Right lung (tissue), 10 donors: ENCODE measurements at places on chromosomes 3 and 15. TPM values are rescaled to one million over a fixed set of nuclear protein-coding genes. Genes with fewer than 3 reads are reported as not detected.
A peak's percentile ranks its signal among the peaks of the same experiment; 100 is the strongest.

GRCh38 chr3:168498194-168498593 lies 402.5 kb upstream of the GOLIM4 start:
- no peak for DNase-seq

IL5RA gene
- 3.3 TPM for polyA plus RNA-seq

GRCh38 chr15:72242775-72243370 lies 11.9 kb upstream of the PKM start:
- no peak for DNase-seq

DNA sequence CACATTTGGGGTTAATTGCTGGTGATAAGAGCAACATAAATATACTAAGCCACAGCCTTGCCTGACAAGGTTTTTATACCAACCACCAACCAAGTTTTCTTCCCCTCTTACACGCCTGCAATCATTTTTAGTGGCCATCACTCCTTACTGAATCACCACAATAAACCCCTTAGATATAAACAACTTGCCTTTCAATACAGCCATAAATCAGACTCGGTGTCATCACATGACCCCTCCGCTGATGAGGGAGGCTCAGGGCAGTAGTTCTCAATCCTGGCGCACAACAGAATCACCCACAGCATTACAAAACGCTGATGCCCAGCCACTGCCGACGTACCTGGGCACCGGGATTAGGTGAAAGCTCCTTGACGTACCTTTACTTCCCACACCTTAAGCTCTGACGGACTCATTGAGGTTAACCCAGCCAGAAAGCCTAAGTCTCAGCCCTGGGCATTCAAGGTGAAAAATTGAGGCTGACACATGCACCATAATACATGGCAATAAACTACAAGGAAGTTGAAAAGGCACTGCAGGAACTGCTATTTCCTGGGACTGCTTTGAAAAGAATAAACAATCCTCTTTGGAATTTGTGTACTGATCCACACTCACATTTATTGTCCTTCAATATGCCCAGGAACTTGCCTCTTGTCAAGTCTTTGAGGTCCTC lies 17.1 kb downstream of the ADCY5 start:
- DNase-seq, result no peak

DNA sequence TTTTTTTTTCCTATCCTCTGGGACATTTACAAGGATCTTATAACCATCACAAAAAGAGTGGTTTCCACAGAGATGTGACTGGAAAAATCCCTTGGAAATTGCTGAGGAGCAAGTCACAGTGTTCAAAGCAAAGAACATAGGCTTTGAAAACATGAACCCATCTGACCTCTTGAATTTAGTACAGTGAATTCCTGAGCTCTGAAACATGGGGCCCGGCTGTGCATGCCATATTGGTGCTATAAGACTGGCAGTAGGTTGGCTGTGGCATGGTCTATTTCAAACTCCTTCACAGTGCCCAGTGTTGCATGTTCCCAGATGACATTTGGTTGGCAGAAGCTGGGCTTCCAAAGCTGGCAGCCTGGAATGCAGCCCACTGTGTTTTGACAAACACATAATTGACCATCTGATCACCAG lies 202.2 kb downstream of the TIGIT start:
- no peak for DNase-seq

DNA sequence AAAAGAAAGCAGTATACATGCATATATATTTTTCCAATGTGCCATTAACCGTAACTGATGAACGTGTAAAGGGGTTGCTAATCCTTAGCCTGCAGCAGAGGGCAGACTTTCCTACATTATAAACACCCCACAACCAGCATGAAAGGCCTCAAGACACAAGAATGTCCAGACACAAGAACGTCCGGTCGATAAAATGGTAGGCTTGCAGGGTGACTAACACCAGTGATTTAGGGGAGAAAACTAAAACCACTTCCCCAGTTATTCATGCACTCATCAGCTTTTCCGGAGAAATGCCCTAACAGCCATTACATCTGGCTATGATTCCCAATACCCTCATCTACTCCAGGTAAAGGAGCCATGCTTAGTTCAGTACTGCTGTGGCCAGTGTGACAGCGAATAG lies 57.4 kb downstream of the LRTM1 start:
- peak; percentile 45 for DNase-seq

- DNase-seq, result peak; percentile 50
Observed at GRCh38 chr3:168094877-168095610, 680 bp downstream of the GOLIM4 start.

GRCh38 chr3:196260784-196261183 lies 26.7 kb downstream of the PCYT1A start:
- DNase-seq, result no peak
